Activated CD4-positive, alpha-beta T cell treated with anti-CD3 and anti-CD28 coated beads, Interleukin-2, amount 50 U/mL, for 24 hours (primary cell): ENCODE measurements at places on chromosomes 1 and 21.

DNA sequence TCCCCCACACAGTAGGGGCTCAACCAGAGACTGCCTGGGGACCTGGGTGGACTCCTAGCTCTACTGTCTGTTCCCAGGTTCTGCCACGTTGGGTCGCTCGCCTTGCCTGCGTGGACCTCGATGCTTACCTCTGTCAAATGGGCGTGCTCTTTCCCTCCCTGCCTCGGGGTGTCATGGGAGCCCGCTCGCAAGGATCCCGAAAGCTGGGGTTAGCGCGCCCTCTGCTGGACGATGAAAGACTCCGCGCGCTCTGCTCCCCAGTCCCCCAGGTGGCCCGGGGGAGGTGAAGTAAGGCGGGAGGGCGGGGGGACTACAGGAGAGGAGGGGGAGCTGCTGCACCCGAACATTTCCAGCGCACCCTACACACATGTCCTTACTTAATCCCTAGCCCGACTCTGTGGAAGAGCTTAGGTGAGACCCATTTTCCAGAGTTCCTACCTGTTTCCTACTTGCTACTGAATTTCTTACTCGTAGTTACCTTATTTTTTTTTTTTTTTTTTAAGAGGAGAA, 2.3 kb upstream of the BSND start:
- DNase-seq = peak; percentile 67

DNA sequence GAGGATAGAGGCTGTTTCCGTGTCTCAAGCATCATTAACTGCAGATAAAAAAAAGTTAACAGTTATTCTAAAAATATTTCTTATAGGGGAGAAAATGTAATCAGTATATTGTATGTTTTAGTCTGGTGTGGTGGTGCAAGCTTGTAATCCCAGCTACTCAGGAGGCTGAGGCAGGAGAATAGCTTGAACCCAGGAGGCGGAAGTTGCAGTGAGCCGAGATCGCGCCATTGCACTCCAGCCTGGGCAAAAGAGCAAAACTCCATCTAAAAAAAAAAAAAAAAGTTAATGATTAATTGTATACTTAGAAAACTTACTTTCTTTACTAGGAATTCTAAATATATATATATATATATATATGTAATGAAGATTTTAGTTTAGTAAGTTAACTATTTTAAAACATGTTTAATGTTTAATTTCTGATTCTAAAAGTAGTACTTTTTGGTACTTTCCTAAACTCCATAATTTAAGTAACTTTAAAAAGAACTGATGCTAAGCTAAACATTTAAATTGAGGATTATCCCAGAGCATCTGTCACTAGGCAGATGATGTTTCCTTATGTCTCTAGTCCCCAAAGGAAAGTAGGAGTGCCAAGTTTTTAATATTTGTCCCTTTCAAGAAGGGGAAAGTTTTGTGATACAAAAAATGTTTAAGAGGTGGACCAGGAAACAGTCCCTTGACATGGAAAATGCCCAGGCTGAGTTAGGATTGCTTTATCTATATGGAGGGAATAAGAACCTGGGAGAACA, 66.3 kb downstream of the DYRK1A start:
- no peak for DNase-seq

GRCh38 chr21:45367402-45368351, 37.3 kb upstream of the COL18A1 start:
- no peak for DNase-seq

DNA sequence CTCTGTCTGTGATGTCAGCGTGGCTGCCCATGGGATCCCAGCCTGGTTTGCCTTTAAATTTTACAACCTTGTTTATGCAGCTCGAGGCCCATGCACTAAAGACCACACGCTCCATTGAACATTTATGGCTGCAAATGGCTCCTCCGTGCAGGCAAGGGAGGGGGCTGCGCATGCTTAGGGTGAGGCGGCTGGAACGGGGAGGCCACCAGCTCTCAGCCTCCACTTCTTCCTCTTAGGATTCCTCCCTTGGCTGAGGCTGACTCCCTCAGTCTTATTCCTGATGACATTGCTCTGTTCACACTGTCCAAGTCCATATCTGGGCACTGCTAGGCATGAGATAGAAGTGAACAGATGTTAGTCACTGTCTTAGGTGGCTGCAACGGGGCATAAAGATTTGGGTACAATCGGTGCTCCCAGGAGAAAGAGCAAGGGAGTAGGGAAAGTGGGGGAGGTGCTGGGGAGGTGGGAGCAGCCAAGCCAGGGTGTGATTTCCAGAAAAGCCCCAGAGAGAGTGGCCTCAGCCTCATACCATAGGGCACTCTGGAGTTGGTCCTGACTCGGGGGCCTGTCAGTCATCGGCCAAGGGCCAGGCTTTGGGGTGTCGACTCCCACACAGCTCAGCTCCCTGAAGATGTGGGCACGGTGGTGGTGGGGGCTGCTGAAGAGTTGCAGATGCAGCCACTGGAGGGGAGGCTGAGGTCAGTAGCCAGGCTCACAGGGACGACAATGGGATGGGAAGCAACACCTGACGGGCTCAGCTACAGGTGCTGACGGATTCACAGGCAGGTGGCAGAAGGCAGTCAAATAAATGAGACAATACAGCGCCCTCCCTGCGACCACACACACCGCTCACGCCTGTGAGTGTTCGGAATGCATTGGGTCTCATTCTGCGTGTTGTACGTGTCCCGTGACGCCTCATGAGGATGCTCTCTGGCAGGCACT, 37.3 kb upstream of the ACTL8 start:
- no peak for DNase-seq

GRCh38 chr1:97721221-97721620, 199.6 kb downstream of the DPYD start:
- DNase-seq = no peak

DNA sequence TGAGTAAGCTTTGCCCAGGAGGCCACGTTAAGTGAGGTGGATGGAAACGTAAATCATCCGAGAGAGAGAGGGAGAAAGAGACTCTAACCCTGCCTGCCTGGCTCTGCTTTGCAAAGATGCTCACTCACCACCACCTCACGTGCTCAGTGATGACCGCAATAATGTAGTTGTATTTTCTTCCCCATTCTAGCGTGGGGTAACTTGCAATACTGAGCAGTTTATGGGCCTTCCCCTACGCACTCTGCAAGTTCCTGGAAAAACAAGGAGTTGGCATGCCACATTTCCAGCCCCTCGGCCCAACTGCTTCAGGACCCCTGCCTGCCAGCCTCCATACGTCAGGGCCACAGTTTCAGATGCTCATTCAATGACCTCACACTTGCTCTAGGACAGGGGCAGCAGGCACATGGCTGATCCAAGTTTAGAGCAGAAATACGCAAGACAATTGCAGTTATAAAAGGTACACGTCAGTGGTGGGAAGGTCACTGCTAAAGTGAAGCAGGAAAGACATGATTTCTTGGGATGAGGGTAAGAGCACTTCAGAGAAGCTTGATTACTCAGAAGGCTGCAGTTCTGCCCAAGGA, 112.5 kb upstream of the RAB4A start:
- DNase-seq = no peak

DNA sequence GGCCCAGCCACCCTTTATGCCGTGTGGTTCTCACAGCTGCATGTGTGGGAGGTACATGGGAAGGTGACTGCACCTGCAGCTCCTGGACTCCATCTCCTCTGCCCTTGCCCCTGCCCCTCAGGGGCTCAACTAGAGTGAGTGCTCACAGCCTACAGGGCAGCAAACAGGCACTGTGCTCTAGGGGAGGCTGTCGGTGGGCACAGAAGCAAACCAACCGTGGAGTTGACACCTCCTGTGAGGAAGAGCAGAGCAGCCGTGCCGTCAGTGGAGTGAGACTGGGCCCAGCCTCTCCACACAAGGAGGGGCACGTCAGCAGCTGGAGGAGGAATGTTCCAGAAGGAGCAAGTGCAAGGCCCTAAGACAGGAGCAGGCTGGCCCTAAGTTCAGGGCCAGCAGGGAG, 32.7 kb downstream of the BMP8A start:
- no peak for DNase-seq

GRCh38 chr1:232327269-232327668, 302.7 kb downstream of the SIPA1L2 start:
- no peak for DNase-seq

- DNase-seq = no peak
These were observed 35.1 kb upstream of the ADORA3 start for GRCh38 chr1:111538343-111539025.

- DNase-seq = no peak
These were observed 29.2 kb downstream of the C1orf185 start for GRCh38 chr1:51131185-51131584.

- no peak for DNase-seq
These were observed 9.1 kb downstream of the TTC22 start for GRCh38 chr1:54791880-54792522.

DNA sequence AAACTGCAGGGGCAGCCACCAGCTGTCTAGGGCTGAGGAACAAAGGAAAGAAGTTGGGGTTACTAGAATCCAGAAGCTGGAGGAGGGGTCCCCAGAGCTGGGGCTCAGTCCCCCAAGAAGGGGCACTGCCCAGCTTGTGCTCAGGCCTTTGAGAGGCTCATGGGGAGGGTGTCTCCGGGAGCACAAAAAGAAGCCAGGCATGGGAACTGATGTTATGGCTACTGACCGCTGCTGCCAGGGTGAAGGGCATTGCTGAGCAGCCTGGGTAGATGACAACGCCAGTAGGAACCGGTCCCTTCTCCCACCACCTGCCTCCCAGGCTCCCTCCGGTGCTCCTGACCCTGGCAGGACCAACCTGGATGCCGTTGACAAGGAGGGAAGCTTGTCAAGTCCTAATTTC, 762.5 kb upstream of the TPTE start:
- no peak for DNase-seq

- no peak for DNase-seq
These were observed 3.5 kb downstream of the PPP1R15B start for GRCh38 chr1:204408074-204408507.

GRCh38 chr1:227946624-227947385, 927 bp downstream of the WNT9A start:
- no peak for DNase-seq
